ENCODE measurements at places on chromosomes 12 and 14.

GRCh38 chr12:131459773-131460365, 251.0 kb upstream of the SFSWAP start:
- no peak for DNase-seq

DNA sequence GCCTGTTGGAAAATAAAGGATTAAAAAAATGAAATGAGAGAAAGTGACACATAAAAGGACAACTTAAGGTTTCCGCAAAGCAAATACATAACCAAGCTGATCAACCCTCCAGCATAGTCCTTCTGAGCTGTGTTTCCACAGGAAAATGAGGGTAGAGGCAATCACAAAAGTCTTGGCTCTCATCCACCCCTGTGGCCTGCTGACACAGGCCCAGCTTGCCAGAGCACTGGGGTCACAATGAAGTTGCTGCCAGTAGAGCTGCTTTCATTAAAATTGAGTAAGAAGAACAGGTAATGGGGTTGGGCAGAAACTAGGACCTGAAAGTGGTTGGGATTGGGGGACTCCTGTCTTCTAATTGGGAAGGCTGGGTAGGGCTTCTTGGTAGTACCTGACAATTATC, 65.9 kb downstream of the RERG start:
- DNase-seq: no peak

GRCh38 chr12:64385019-64385418, 5.5 kb downstream of the C12orf56 start:
- DNase-seq: no peak

DNA sequence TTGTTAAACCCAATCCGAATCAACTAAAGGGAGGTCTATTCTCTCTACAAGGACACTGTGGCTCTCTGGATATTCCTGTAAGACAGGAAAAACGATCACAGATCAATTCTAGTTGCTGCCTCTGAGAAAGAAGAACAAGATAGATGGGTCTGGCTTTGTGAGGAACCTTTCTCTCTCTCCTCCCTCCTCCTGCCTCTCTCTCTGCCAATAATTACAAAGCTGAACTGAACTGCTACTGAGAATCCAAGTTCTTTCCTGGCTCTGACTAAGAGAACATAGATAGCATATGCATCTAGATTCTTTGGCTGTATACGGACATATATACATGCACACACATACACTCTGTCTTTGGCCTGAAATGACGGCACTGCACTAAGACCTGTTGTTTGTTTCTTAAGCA, 27.6 kb downstream of the ETV6 start:
- no peak for DNase-seq

DNA sequence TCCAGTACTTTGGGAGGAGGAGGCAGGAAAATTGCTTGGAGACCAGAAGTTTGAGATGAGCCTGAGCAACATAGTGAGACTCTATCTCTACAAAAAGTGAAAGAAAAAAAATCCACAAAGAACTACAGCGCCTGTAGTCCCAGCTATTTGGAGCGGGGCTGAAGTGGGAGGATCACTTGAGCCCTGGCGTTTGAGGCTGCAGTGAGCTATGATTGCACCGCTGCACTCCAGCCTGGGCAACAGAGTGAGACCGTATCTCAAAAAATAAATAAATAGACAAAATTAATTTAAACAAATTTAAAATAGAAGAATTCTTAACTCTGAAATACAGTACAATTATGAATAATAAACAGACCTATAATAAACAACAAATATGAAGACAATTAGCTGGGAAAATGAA, 40.9 kb downstream of the ATL1 start:
- no peak for DNase-seq

DNA sequence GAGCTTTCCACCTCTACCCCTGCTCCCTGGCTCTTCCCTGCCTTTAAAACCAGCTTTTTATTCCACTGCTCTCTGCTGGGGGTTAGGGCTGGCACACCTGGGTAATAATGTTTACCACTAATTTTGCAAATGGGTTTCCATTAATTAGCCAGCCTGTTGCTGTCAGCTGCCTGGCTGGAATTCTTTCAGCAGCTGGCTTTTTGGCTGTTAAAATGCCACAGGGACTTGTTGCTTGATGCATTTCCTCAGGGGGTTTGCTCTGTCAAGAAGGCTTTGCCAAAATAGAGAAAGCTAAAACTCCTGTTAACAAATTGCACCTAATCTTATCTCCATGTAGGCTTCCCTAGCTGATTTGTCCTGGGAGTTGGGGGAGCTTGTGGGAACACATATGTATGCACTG, 51.8 kb upstream of the PSMC1 start:
- no peak for DNase-seq

DNA sequence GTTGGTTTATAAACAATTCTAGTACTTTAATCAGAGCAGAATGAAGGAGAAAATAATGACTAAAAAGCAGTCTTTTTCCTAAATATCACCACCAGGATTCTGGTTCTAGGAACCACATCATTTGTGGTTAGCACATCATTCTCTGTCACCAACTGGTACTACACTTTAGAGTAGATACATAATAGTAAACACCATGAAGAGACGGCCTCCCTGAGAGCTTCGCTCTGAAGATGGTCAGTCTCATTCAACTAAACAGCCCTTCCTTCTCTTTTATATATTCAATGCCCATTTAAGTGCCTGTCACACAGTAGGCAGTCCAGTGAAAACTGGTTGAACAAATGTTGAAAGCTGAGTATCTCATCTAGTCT, 10.9 kb downstream of the SLC38A2 start:
- DNase-seq: no peak

DNA sequence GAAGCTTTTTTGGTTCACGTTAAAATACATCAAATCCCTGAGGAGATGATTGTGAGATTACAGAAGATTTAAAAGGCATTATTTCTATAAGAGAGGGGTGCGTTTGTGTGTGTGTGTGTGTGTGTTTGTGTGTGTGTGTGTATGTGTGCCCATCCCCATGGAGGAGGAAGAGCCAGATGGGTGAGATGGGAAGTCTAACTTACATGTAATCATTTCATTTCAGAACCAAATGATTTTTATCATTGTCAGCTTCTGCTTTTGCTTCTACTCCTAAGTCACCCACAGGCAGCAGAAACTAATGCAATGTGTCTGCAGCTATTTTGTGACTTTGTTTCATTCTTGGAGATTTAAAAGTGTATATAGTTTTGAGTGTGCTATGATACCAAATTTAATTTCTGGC, 68.7 kb downstream of the SLC4A8 start:
- no peak for DNase-seq

GRCh38 chr12:15754233-15754632, 35.0 kb downstream of the EPS8 start:
- no peak for DNase-seq

DNA sequence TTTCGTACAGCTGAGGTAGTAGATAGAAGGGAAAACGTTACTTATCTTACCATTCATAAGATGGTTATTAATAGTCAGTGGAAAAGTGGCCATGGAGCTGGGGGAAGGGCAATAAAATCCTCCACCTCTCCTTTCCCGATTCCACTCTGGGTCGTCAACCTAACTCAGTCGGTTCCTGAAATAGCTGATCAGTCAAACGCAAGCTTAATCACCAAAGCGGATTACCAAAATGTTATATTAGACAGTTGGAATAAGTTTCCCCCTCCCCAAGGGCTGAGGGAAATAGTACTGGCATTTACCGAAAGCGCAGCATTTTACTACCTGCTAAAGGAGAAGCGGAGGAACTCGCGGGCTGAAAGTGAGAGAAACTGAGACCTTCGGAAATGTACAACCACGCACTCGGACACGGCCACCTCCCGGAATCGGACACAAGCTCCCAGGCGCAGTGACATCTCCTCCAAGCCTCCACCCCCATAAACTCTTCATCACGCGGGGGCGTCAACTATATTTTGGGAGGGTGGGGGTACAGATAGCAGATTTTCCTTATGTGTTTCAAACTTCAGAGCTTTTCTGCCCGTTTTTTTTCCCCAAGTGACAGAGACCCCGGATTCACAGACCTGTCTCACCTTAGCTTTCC, 1.2 kb downstream of the PPM1H start:
- no peak for DNase-seq
